HFFc6 (cell line): ENCODE measurements at places on chromosomes 7 and 10. TPM values are rescaled to one million over a fixed set of nuclear protein-coding genes. Genes with fewer than 3 reads are reported as not detected.
A peak's percentile ranks its signal among the peaks of the same experiment; 100 is the strongest.

Gene PLEKHS1
- total RNA-seq: 0.05 TPM in 2 of 3 replicates, not detected in the other

Gene SPDYE6
- not detected in 2 replicates for total RNA-seq

Gene PTPRZ1
- total RNA-seq: not detected in 3 replicates

Gene AKR1C4
- total RNA-seq: not detected in 3 replicates

DNA sequence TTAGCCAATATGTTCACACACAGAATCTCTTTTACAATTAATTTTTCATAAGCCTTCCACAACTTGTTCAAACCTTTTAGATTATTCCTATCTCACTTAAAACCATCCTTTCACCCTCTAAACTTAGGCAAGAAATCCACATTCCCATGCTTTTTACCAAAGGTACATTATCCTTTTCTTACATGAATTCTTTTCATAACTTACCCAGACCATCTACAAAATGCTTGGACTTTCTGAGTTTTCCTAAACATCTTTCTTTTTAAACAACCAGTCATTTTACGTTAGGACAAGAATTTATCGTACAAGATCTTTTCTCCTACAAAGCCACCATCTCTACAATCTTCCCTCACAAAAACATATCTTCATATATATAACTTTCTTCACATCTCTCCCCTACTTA lies 18.8 kb upstream of the GARS1 start:
- DNase-seq: no peak

GRCh38 chr10:11358011-11358410 lies 253.4 kb downstream of the USP6NL start:
- DNase-seq: no peak

DNA sequence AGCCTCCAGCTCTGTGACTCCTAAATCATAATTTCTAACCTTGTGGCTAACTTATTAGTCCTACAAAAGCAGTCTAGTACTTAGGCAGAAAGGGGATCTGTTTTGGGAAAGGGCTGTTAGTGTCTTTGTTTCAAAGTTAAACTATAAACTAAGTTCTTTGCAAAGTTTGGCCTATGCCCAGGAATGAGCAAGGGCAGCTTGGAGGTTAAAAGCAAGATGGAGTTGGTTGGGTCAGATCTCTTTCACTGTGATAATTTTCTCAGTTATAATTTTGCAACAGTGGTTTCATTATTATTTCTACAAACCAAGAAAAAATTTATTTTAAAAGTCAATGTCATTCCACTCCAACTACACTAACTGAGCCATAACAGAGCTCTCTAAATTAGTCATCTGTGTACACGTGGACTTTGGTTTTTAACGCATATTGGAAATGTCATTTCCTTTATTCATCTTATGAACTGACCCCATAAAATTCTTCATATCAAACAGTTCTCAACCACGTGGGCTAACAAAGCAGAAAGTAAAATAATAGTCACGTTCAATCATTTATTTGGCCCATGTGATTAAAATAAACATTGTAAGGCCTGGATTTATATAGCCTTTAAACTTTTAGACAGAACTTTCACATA lies 143.2 kb upstream of the C7orf33 start:
- no peak for DNase-seq

- peak; percentile 67 for DNase-seq
These were observed 54.8 kb downstream of the DAGLB start for GRCh38 chr7:6392712-6393666.

GRCh38 chr10:53997953-53998352 lies 803.1 kb downstream of the PCDH15 start:
- no peak for DNase-seq

GRCh38 chr10:13190816-13191215 lies 29.5 kb downstream of the MCM10 start:
- no peak for DNase-seq

GRCh38 chr7:122363144-122363543 lies 58.6 kb upstream of the FEZF1 start:
- no peak for DNase-seq

GRCh38 chr10:12873172-12873571 lies 128.3 kb downstream of the CCDC3 start:
- no peak for DNase-seq
